Activated T-cell treated with anti-CD3 and anti-CD28 coated beads, Interleukin-2, amount 50 U/mL, for 72 hours (primary cell): ENCODE measurements at places on chromosomes 7 and 10. TPM values are rescaled to one million over a fixed set of nuclear protein-coding genes. Genes with fewer than 3 reads are reported as not detected.

The POP7 gene
- total RNA-seq, result 33.3 TPM

- no peak overlapping the region for H3K4me3 ChIP-seq
- H3K27ac ChIP-seq, result no peak overlapping the region
- DNase-seq, result no peak
Observed at GRCh38 chr7:1537535-1538412, 7.3 kb downstream of the MAFK start.

GRCh38 chr10:49654036-49654693 is 25.3 kb upstream of the C10orf53 start:
- peaks cover 8% of the 10 kb centered on the region for H3K27me3 ChIP-seq
- peaks cover 7% of the 10 kb centered on the region for H3K36me3 ChIP-seq
- no peak overlapping the region for H3K27ac ChIP-seq

DNA sequence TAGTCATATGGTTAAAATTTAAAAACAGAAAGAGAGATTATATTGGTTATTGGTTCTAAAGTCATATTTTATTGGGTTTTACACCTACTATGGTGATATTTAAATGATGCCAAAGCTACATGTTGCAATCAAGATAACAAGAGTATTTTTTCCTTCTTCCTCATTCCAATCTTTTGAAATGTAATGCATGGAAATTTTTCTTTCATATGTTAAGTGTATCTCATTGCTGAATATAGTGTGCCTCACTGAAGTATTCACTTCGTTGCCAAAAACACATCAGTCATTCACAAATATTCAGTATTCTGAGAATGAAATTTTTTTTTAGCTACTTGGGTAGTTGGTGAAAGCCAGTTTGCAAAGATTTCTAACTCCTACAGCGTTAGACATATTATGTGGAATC is 19.5 kb downstream of the HDAC9 start:
- no peaks in the 10 kb centered on the region for H3K27me3 ChIP-seq
- H3K36me3 ChIP-seq, result no peaks in the 10 kb centered on the region
- no peak for DNase-seq
- no peak overlapping the region for H3K4me3 ChIP-seq

The RALA gene
- 38.4 TPM for total RNA-seq

GRCh38 chr7:139044813-139045794 is 9.3 kb upstream of the ZC3HAV1L start:
- no peak for DNase-seq
- H3K27me3 ChIP-seq, result no peaks in the 10 kb centered on the region
- H3K4me1 ChIP-seq, result peaks cover 76% of the 10 kb centered on the region

GRCh38 chr7:8433477-8434289 is at the start of gene NXPH1:
Gene NXPH1 (plus strand): TSS chr7:8433609.
- peaks cover 78% of the 10 kb centered on the region for H3K27me3 ChIP-seq
- peaks cover 5% of the 10 kb centered on the region for H3K36me3 ChIP-seq
- no peak within 1 kb of the TSS for H3K27ac ChIP-seq
- peaks cover 28% of the 10 kb centered on the region for H3K4me1 ChIP-seq
- no peak for DNase-seq
- H3K4me3 ChIP-seq, result peak within 1 kb of the TSS; percentile 17

The SPDYE11 gene
- not detected for total RNA-seq

The EBF3 gene
- not detected for total RNA-seq

The STEAP1 gene
- 2.1 TPM for total RNA-seq

GRCh38 chr10:1299041-1299726 is 243.0 kb downstream of the WDR37 start:
- H3K27ac ChIP-seq, result no peak overlapping the region
- H3K36me3 ChIP-seq, result no peaks in the 10 kb centered on the region
- DNase-seq, result peak; percentile 12
- peaks cover 6% of the 10 kb centered on the region for H3K4me1 ChIP-seq
- peak overlapping the region; percentile 31 for H3K4me3 ChIP-seq

DNA sequence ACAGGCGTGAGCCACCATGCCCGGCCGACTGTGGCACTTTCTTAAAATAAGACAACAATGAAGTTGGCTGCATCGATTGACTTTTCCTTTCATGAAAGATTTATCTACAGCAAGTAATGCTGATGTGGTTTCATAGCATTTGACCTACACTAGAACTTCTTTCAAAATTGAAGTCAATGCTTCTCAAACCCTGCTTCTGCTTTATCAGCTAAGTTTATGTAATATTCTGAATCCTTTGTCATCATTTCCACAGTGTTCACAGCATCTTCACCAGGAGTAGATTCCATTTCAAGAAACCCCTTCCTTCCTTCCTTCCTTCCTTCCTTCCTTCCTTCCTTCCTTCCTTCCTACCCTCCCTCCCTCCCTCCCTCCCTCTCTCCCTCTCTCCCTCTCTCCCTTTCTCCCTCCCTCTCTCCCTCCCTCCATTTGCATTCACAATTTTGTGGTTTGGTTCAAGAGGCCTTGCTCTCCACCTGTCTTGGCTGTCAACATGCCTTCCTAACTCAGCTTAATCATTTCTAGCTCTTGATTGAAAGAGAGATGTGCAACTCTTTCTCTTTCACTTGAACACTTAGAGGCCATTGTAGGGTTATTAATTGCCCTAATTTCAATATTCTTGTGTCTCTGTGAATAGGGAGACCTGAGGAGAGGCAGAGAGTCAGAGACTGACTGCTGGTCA is 52.1 kb downstream of the HDAC9 start:
- H3K36me3 ChIP-seq, result no peaks in the 10 kb centered on the region
- no peak overlapping the region for H3K27ac ChIP-seq
- no peaks in the 10 kb centered on the region for H3K4me1 ChIP-seq
- peaks cover 9% of the 10 kb centered on the region for H3K27me3 ChIP-seq
- no peak for DNase-seq

DNA sequence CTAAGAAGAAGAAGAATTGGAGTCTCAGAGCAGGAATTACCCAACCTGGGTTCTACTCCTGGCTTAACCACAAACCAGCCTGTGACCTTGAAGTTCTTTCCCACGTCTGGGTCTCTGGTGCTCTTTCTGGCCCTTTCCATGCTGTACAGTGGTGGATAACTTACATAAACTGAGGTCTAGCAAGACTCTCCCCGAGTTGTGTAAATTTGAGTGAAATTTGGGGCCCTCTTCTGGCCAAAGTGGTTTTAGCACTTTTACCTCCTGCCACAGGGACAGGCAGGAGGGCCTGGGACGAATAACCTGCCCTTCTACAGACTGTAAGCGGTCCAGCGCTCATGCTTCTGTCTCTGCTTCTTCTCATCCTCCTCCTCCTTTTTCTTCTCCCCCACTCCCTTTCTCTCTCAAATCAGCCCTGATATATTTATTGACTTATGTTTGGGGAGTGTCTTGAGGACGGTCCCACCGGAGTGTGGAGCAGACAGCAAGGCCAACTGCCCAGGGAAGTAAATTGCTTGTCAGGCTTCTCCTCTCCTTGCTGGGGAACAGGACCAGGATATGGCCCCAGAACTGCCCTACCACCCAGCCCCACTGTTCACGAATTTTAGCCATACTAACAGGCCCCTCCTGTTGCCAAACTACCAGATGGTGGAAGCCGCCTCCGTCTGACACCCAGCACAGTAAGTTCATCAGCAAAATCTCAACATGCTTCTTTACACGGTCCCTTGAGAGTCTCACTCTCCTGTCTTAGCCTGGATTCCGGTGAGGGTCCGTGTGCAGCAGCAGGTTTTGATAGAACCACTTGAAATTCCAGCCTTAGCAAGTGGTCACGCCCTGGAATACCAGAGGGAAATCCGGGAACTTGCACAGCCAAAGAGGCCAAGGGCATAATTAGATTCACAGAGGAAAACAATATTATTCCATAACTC is 4.0 kb upstream of the SH3PXD2A start:
- H3K4me3 ChIP-seq, result no peak overlapping the region
- H3K27ac ChIP-seq, result no peak overlapping the region
- peaks cover 5% of the 10 kb centered on the region for H3K36me3 ChIP-seq

DNA sequence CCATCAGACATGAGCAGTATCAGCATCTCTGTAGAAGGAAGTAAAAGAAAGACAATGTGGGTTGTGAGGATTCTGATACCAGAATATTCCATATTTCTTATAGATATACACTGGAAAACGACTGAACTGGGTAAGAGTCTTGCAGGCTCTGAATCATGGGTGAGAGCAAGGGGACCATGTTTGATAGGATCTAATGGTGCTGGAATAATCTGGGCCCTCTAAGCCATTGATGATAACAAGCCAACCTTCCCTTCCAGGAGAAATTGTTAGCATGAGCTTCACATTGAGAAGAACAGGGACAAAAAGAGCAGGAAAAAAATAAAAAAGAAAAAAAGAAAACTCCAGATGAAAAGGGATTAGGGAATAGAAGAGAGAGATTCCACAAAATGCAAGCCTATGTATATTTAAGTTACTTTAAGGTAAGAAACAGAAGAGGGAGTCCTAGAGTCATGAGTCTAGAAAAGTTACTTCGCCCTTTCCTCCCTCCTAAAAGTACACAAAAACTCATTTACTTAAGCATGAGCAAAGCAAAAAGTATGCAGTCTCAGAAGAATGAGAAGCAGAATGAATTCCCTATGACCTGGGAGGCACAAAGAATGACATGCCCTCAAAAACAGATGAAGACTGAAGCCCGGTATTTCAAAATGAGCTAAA is 181.9 kb downstream of the TMEM26 start:
- no peak overlapping the region for H3K4me3 ChIP-seq
- no peaks in the 10 kb centered on the region for H3K27me3 ChIP-seq
- no peaks in the 10 kb centered on the region for H3K36me3 ChIP-seq
- peak overlapping the region; percentile 24 for H3K27ac ChIP-seq
- no peaks in the 10 kb centered on the region for H3K4me1 ChIP-seq
- no peak for DNase-seq

The EIF3A gene
- 164 TPM for total RNA-seq

The HOXA13 gene
- total RNA-seq, result not detected

GRCh38 chr7:155380976-155381851 is 76.7 kb upstream of the EN2 start:
- no peak for DNase-seq
- H3K27me3 ChIP-seq, result peaks cover 90% of the 10 kb centered on the region
- peaks cover 27% of the 10 kb centered on the region for H3K4me1 ChIP-seq
- peaks cover 2% of the 10 kb centered on the region for H3K36me3 ChIP-seq

The EXOC6 gene
- 9.2 TPM for total RNA-seq

DNA sequence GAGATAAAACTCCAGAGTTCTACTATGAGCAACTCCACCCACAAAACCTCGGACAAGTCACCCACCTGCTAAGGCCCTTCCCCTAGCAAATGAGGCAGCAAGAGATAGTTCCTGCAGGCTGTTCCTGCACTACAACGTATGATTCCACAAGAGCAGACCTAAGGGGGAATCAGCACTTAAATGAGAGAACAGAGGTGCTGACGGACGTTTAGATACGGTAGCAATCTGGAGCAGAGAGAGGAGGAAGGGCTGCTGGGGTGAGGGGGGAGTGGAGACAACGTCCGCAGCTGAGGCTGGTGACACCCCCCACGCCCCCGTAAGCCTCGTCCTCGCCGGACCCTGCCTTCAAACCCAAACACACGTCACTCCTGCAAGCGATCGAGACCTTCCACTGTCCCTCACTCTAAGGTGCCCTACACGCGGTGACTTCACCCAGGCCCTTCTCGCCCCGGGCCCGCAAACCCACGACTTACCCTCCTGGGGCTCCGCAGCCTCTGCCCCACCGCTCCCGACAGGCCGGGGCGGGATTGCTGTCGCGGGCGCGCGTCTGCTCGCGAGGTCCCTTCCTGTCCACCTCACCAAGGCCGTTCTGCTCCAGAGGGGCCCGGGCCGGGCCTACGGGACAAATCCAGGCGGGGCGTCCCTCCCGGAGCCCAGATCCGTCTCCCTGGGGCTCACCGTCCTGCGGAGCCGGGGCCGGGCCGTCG is 635 bp downstream of the ZNF12 start:
- peaks cover 51% of the 10 kb centered on the region for H3K4me1 ChIP-seq
- no peaks in the 10 kb centered on the region for H3K27me3 ChIP-seq
- H3K27ac ChIP-seq, result peak overlapping the region; percentile 78
- peak overlapping the region; percentile 89 for H3K4me3 ChIP-seq
- peaks cover 40% of the 10 kb centered on the region for H3K36me3 ChIP-seq

The PDE1C gene
- total RNA-seq, result not detected

- DNase-seq, result no peak
- no peak overlapping the region for H3K4me3 ChIP-seq
- H3K4me1 ChIP-seq, result no peaks in the 10 kb centered on the region
- H3K27me3 ChIP-seq, result peaks cover 31% of the 10 kb centered on the region
- H3K27ac ChIP-seq, result no peak overlapping the region
Observed at GRCh38 chr7:96401200-96401599, 79.3 kb upstream of the SLC25A13 start.

The HOXA10 gene
- total RNA-seq, result 0.19 TPM

DNA sequence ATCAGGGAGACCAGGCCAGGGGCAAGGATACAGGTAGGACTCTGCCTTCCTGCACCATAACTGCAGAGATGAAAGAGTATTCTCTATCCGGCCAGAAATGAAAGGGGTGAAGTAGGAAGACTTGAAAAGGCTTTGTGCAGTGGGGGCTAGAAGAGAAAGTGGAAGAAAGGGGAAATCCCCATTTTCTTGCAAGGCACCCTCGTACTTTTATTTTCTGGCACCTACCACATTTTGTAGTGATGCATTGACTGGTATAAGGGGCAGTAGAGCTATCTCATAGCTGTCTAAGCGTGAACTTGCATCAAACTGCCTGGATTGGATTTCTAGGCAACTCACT is 752 bp upstream of the CAMK2G start:
- H3K36me3 ChIP-seq, result peaks cover 3% of the 10 kb centered on the region
- H3K27me3 ChIP-seq, result no peaks in the 10 kb centered on the region
- peak overlapping the region; percentile 41 for H3K27ac ChIP-seq

DNA sequence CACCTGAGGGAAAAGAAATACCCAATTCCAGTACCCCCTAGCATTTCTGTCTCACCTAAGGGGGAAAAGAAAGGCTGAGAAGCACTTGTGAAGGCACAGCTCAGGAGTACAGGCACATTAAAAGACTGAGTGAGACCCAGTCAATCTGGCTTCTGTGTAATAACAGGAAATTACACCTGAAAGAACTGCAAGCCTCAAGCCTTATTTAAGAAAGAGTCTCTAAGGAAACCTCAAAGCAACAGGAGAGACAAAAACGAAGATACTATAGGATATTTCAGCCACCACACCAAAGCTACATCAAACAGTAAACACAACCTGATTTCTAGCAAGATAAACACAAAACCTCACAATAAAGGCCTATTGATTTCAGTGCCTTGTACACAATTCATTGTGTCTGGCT is 69.6 kb upstream of the CDK1 start:
- peaks cover 52% of the 10 kb centered on the region for H3K4me1 ChIP-seq
- H3K27me3 ChIP-seq, result no peaks in the 10 kb centered on the region
- no peak overlapping the region for H3K27ac ChIP-seq
- H3K4me3 ChIP-seq, result no peak overlapping the region
- DNase-seq, result no peak
- H3K36me3 ChIP-seq, result no peaks in the 10 kb centered on the region

The TAS2R3 gene
- 1.8 TPM for total RNA-seq

The SLC13A1 gene
- total RNA-seq, result not detected

DNA sequence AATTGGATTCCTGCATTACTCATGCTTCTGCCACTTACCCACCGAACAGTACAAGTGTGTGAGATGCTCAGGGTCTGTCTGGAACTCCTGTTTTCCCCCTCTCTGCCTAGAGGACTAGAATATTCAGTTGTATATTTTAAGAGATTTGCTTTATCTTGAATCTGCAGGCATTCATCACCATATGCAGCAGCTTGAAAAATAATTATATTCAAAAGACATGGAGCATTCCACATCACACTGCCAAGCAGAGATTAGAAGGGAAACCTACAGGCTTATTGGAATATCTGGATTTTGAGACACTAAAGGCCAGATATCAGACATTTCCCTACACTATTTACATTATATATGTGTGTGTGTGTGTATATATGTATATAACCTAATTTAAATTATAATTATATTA is 382.8 kb upstream of the POM121L12 start:
- no peak overlapping the region for H3K27ac ChIP-seq
- H3K4me3 ChIP-seq, result no peak overlapping the region
- no peaks in the 10 kb centered on the region for H3K36me3 ChIP-seq
- H3K27me3 ChIP-seq, result no peaks in the 10 kb centered on the region
- H3K4me1 ChIP-seq, result no peaks in the 10 kb centered on the region
